T-helper 17 cell (primary cell): ENCODE measurements at places on chromosomes 5 and 9.

GRCh38 chr9:2439957-2440356, 181.6 kb upstream of the VLDLR start:
- H3K27ac ChIP-seq, result no peak overlapping the region
- DNase-seq, result no peak
- H3K27me3 ChIP-seq, result peaks cover 5% of the 10 kb centered on the region
- H3K4me1 ChIP-seq, result no peaks in the 10 kb centered on the region

DNA sequence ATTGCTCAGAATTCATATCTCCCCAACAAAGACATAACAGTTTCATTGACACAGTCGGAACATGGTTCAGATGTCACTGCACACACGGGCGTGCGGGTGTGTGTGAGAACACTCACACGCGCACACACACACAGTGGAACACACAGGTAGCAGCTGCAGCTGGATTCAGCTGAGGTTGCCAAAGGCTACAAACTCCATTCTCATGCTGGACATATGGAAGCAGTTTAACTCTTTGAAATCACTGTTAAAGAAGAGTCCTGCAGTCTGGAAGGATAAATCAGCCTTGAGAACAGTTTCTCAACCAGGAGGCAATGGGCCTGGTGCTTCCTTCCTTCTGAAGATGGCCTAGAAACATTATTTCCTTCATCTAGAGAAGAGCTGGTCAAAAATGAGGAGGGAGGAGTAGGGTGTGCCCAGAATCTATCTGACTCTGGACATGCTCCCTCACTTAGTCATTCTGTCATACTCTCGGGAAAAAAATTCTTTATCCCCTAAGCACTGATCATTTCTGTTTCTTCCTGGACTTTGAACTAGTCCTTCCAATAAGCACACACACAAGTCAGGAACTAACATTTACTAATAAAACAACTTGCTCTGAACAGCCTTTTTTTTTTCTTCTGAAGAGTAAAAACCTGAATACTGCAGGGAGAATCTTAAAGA, 160.6 kb downstream of the ZDHHC21 start:
- H3K27me3 ChIP-seq, result peaks cover 56% of the 10 kb centered on the region
- DNase-seq, result no peak
- H3K4me3 ChIP-seq, result no peak overlapping the region

- H3K4me3 ChIP-seq, result no peak overlapping the region
- H3K36me3 ChIP-seq, result no peaks in the 10 kb centered on the region
- peaks cover 7% of the 10 kb centered on the region for H3K27me3 ChIP-seq
- H3K4me1 ChIP-seq, result peaks cover 9% of the 10 kb centered on the region
- no peak for DNase-seq
Observed at GRCh38 chr9:120348951-120349429, 231.0 kb downstream of the CDK5RAP2 start.

- no peak overlapping the region for H3K27ac ChIP-seq
- DNase-seq, result no peak
- no peaks in the 10 kb centered on the region for H3K36me3 ChIP-seq
- no peak overlapping the region for H3K4me3 ChIP-seq
Observed at GRCh38 chr9:136567651-136568287, 21.9 kb upstream of the NOTCH1 start.

- DNase-seq, result no peak
- H3K27ac ChIP-seq, result no peak overlapping the region
- H3K4me1 ChIP-seq, result peaks cover 3% of the 10 kb centered on the region
Observed at GRCh38 chr5:143554187-143554717, 150.8 kb upstream of the NR3C1 start.

DNA sequence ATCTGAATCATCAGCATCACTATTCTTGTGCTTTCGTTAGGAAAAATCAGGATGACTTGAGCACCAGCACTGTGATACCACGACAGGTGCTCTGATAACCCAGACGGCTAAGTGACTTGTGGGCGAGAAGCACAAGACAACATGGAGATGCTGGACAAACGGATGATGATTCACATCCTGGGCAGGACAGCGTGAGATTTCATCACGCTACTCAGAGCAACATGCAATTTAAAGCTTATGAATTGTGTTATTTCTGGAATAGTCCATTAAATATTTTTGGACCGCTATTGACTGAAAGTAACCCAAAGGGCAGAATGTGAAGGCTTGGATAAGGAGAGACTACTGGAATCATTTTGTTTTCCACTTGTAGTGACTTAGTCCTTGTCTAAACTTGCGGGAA, 114.8 kb upstream of the DAPK1 start:
- peaks cover 20% of the 10 kb centered on the region for H3K27me3 ChIP-seq
- H3K36me3 ChIP-seq, result no peaks in the 10 kb centered on the region
- DNase-seq, result no peak
- no peak overlapping the region for H3K4me3 ChIP-seq

GRCh38 chr5:78566747-78567425, 81.7 kb downstream of the LHFPL2 start:
- H3K27me3 ChIP-seq, result peaks cover 21% of the 10 kb centered on the region
- no peak overlapping the region for H3K27ac ChIP-seq
- no peak for DNase-seq

GRCh38 chr5:1508659-1509290, 15.0 kb downstream of the LPCAT1 start:
- H3K4me1 ChIP-seq, result peaks cover 28% of the 10 kb centered on the region
- H3K4me3 ChIP-seq, result no peak overlapping the region
- no peaks in the 10 kb centered on the region for H3K27me3 ChIP-seq
- H3K27ac ChIP-seq, result no peak overlapping the region
- H3K36me3 ChIP-seq, result no peaks in the 10 kb centered on the region

DNA sequence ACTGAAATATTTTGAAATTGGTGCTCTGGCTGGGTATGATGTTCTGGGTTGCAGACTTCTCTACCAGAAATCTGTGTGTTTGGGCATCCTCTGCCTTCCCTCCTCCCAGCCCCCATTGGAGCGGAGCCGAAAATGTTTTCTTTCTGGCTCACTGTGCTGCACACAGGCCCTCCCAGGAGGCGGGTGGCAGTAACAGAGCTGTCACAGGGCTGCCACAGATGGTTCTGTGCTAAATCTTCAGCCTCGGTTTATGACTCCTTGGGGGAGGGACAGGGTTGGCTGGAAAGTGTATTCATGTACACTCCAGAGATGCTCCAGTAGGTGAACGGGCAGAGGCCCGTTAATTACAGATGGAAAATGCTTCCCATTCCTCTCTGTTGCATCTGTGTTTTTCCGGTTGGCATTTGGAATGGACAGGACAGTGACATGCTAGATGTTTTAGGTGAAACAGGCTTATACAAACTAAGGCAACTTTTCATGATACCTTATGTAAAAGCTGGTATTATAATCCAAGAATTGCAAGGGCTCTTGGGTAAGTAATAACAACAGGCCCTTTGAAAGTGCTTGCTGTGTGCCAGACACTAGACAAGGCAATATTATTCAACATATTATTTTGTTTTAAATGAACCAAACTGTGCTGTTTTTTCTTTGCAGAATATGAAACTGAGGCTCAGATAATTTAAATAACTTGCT, 180.2 kb downstream of the ADCY2 start:
- peaks cover 16% of the 10 kb centered on the region for H3K27me3 ChIP-seq
- no peak for DNase-seq
- H3K36me3 ChIP-seq, result no peaks in the 10 kb centered on the region
- H3K4me3 ChIP-seq, result no peak overlapping the region
- H3K4me1 ChIP-seq, result no peaks in the 10 kb centered on the region

GRCh38 chr9:71737455-71737854, 30.9 kb downstream of the CEMIP2 start:
- peaks cover 11% of the 10 kb centered on the region for H3K4me1 ChIP-seq
- H3K36me3 ChIP-seq, result peaks cover 8% of the 10 kb centered on the region
- no peak for DNase-seq
- H3K4me3 ChIP-seq, result no peak overlapping the region

DNA sequence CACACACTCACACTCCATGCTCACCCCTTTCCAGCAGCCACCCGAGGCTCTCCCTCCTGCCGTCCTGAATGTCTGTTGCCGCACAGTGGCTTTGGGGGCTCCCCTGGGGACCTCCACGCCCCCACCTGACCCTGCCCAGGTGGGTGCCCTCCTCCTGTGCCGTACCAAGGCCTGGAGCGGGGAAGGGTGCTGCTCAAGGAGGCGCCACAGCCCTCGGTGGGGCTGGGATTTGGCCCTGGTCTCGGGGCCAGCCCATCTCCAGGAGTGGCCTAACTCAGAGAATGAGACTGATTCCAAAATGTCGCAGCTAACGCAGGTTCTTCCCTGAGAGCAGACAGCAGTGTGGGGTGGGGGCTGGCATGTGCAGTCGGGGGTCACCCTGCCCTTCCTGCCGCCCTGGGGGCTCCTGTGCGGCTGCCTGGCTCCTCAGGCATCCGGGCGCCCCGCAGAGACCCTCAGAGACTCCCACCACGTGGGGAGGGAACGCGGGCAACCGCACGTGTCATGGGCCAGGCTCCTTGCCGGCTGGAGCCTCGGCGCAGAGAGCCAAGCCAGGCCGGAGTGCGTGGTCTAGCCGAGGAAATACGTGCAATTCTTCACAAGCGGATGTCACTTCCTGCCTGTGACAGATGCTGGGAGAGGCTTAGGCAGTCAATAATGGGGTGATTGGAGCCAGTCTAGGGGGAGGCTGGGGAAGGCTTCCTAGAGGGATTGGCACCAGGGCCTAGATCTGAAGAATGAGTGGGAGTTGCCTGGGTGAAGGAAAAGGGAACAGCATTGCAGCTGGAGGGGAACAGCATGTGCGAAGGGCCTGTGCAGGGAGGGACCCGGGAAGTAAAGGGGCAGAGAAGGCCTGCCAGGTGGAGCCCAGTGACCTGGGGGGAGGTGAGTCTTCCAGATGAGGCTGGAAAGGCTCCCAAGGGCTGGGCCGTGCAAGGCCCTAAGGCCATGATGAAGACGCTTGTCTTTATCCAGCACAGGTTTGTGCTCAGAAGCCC, 44.1 kb downstream of the C9orf50 start:
- DNase-seq, result no peak
- no peak overlapping the region for H3K27ac ChIP-seq
- peaks cover 7% of the 10 kb centered on the region for H3K36me3 ChIP-seq

GRCh38 chr5:4700069-4700468, 440.1 kb upstream of the ADAMTS16 start:
- no peaks in the 10 kb centered on the region for H3K27me3 ChIP-seq
- no peak overlapping the region for H3K27ac ChIP-seq
- no peaks in the 10 kb centered on the region for H3K36me3 ChIP-seq

- no peak for DNase-seq
- no peaks in the 10 kb centered on the region for H3K27me3 ChIP-seq
- peaks cover 27% of the 10 kb centered on the region for H3K4me1 ChIP-seq
- H3K36me3 ChIP-seq, result peaks cover 3% of the 10 kb centered on the region
- no peak overlapping the region for H3K27ac ChIP-seq
Observed at GRCh38 chr9:34045903-34046302, 2.8 kb downstream of the UBAP2 start.

GRCh38 chr5:154593071-154593470, 115.0 kb upstream of the HAND1 start:
- no peak overlapping the region for H3K4me3 ChIP-seq
- no peaks in the 10 kb centered on the region for H3K4me1 ChIP-seq
- H3K36me3 ChIP-seq, result no peaks in the 10 kb centered on the region
- H3K27me3 ChIP-seq, result peaks cover 6% of the 10 kb centered on the region

GRCh38 chr9:38435521-38435920, 11.3 kb upstream of the IGFBPL1 start:
- H3K4me3 ChIP-seq, result no peak overlapping the region
- DNase-seq, result no peak
- H3K4me1 ChIP-seq, result peaks cover 15% of the 10 kb centered on the region
- no peak overlapping the region for H3K27ac ChIP-seq
- peaks cover 2% of the 10 kb centered on the region for H3K36me3 ChIP-seq
